ENCODE measurements at places on chromosomes 5 and 9.

DNA sequence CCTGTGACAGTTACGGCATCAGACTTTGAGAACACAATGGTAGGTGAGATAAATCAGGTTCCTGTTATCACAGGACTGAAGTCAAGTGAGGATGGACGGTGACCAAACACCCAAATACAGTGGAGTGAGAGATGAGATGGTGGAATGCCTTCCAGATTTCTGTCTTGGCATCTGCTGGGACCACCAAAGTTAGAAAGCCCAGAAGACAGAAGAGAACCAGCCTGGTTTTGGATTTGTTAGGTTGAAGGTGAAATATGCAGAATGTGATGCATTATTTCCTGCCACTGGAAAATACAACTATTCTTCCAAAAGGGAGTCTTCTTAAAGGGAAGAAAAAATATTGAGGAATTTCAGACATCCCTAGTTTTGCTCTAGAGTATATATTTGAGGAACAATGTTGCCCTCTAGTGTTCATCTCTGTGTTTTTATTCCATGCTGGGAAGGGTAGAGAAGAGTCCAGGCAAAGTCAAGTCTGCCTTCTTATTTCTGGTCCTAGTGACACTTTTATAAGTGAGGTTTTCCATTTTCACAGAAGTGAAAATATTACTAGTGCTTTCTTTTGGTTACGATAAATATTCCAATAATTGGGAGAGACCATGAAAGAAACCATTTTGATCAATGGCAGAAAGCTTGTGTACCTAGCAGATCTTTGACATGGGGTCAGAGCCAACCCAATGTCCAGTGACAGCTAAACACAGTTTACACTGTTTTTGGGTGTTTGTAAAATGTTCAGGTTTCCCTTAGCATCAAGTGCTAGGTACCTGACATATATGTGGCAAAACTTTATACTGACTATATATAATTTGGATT is 142.3 kb upstream of the ANKH start:
- DNase-seq: peak; percentile 72

GRCh38 chr9:135802876-135803419 is 101.0 kb downstream of the KCNT1 start:
- DNase-seq: no peak

- peak; percentile 87 for DNase-seq
Measured at GRCh38 chr9:87441251-87441650, 56.4 kb upstream of the DAPK1 start.

DNA sequence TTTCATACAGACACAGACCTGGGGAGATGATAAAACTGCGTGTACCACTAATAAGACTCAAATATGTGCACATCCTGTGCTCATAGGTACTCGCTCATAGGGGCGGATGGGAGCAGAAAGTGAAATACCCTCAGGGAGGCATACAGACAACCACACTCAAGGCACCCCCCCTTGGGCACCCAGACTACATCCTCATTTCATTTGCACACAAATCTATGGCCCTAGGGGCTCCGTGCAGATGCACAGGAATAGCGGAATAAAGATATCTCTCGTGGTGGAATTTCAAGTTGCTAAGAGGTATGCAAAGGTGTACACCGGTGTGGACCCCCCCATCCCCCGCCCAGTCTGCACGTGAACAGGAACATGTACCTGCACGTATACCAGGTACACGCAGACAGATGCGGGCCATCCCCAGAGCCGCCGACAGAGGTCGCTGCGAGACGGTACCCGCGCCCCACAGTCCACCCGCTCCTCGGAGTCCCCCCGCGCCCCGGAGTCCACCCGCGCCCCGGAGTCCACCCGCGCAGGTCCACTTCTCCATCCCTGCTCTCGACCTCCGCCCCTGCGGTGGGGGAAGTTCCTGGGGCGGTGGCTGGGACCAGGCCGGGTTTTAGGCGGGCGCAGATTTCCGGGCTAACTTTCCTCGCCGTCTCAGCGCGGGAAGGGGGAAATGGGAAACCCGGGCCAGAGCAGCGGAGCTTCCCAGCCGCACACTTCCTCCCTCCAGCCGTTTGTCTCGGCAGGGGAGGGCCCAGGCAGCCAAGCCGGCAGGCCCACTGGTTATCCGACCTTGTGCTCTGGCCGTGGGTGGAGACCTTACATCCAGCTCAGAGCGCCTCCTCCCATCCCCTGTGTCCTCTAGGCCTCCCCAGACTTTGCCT is 1.0 kb upstream of the IL12B start:
- peak; percentile 70 for DNase-seq

DNA sequence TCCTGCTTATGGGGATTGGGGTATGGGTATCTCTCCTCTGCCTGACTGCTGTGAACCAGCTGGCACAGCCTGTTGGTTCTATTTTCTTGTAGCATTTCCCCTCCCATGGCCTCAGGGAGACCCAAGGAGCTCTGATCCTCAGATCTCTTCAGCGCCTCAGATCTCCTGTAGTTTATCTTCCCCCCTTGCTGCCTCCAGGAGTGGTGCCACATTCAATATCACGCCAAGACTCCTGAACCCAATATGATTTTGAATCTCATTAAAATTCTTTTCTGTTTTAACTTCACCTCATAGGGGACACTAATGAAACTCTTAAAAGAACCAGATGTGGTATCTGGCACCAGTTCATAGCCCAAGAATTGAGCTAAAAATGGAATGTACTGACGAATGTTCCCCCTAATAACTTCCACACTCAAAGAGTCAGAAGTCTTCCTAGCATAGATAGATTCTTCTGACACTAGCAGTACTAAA is 59.6 kb upstream of the LIFR start:
- peak; percentile 57 for DNase-seq

Data from EL (cell line).